Right lung (tissue), 10 donors: ENCODE measurements at places on chromosomes 4 and X. TPM values are rescaled to one million over a fixed set of nuclear protein-coding genes. Genes with fewer than 3 reads are reported as not detected.

Gene ATP8A1
- 42.7 TPM for polyA plus RNA-seq

Gene GABRQ
- 0.91 TPM for polyA plus RNA-seq

Gene CT55
- 0.13 TPM for polyA plus RNA-seq

Gene SULT1B1
- polyA plus RNA-seq, result 3.3 TPM

Gene AFF1
- 45.6 TPM for polyA plus RNA-seq

Gene SPOCK3
- polyA plus RNA-seq, result 0.85 TPM

Gene RTL3
- polyA plus RNA-seq, result not detected

Gene RENBP
- polyA plus RNA-seq, result 7.8 TPM

Gene TSPAN7
- 38.6 TPM for polyA plus RNA-seq

Gene S100P
- 2.4 TPM for polyA plus RNA-seq

Gene PLS3
- 212 TPM for polyA plus RNA-seq

Gene TRAPPC11
- polyA plus RNA-seq, result 50.5 TPM

- DNase-seq, result no peak
Observed at GRCh38 chrX:10939424-10939823, 171.7 kb upstream of the HCCS start.

- no peak for DNase-seq
Observed at GRCh38 chr4:174005422-174005821, 278.0 kb downstream of the FBXO8 start.

- DNase-seq, result no peak
Observed at GRCh38 chrX:33989936-33990335, 142.2 kb downstream of the FAM47A start.

GRCh38 chrX:50154429-50154828, 46.4 kb downstream of the AKAP4 start:
- no peak for DNase-seq

DNA sequence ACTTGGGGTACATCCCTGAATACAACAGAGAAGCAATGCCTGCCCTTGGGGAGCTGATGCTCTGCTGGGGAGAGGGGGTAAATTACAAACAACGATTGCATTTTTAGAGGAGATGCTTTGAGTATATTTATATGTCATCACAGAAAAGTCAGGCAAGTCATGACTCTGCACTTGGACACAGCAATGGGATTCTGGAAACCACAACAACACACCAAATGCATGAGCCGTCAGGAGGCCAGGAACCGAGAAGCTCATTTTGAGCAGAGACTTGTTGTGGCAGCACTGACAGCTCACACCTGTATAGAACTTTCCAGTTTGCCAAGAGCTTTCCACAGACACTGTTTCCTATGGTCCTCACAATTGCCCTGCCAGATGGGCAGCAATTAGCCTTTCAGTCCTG, 113.2 kb upstream of the RBPJ start:
- no peak for DNase-seq

DNA sequence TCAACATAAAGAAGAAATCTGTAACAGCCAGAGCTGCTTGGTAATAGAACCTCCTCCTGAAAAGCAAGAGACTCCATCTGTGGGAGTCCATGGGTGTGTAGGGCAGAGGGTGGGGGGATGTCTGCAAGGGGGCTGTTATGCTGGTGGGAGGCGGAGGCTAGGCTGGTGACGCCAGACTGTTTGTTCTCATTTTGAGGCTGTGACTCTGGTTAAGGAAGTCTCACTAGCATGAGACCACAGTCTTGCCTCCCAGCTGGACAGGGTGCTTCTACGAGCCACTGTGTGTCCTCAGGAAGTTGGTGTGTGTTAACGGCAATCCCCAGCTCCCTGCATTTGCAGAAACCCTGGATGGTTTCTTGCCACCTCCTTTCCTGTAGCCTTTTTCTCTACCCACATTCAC, 79.8 kb downstream of the NSUN7 start:
- no peak for DNase-seq

DNA sequence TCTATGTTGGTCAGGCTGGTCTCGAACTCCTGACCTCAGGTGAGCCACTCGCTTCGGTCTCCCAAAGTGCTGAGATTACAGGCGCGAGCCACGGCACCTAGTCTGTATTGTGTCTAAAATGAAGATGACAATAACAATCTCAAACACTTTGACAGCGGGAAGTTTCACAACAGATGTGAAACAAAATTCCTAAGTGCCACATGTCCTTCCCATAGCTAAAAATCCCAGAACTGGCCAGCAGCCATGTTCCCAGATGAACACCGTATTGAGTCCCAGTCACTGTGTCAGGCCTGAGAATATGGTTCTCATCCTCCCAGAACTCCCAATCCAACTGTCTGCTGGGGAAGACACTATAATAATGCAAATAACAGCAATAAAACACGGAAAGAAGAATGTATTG, 16.4 kb upstream of the KLHL8 start:
- DNase-seq, result no peak

DNA sequence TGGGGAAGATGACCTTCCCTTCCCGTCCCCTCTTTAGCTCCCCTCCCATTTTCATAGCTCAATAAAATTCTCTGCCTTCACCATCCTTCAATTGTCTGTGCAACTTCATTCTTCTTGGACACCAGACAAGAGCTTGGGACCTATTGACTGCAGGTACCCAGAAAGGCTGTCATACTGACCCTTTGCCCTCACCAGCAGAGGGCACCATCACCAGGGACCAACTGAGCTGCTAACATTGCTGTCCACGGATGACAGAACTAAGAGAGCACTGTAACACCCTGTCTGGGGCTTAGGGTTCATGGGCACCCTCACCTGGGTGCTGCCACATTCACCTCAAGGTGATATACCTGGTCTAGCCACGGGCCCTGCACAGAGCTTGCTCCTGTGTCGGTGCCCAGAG, 141.3 kb upstream of the VCX3B start:
- no peak for DNase-seq

- DNase-seq, result no peak
Observed at GRCh38 chrX:80181079-80181478, 166.5 kb downstream of the TBX22 start.

DNA sequence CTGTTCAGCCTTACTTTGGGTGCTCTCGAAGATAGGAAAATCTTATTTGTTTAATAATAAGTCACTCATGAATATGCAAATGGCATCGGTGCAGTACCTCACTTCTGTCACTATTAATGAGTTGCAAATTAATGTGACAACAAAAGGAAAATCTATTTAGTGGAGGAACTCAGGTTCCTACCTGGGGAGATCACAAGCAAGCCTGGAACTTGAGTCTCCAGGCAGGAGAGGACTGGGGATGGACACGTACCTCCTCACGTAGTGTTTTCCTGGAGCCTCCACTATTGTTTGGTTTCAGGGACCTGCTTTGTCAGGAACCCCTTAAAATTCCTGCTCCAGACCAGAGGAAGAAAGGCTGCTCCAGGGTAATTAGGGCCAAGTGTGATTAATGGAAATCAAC, 82.1 kb downstream of the BCOR start:
- DNase-seq, result no peak

DNA sequence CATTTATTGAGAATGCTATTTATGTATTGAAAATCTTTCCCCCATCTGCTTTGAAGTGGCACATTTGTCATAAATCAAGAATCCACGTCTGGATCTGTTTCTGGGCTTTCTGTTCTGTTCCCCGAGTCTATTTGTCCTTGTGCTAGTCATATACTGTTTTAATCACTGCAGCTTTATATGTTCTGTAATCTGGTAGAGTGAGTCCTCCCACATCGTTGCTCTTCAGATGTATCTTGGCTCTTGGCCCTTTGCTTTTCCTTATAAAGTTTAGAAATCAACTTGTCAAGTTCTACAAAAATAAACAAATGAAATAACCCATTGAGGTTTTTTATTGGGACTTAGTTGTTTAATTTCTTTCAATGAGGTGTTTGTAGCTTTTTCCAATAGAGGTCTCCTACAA, 29.0 kb downstream of the LONRF3 start:
- DNase-seq, result no peak

GRCh38 chr4:157634057-157634456, 413.5 kb downstream of the GRIA2 start:
- no peak for DNase-seq

DNA sequence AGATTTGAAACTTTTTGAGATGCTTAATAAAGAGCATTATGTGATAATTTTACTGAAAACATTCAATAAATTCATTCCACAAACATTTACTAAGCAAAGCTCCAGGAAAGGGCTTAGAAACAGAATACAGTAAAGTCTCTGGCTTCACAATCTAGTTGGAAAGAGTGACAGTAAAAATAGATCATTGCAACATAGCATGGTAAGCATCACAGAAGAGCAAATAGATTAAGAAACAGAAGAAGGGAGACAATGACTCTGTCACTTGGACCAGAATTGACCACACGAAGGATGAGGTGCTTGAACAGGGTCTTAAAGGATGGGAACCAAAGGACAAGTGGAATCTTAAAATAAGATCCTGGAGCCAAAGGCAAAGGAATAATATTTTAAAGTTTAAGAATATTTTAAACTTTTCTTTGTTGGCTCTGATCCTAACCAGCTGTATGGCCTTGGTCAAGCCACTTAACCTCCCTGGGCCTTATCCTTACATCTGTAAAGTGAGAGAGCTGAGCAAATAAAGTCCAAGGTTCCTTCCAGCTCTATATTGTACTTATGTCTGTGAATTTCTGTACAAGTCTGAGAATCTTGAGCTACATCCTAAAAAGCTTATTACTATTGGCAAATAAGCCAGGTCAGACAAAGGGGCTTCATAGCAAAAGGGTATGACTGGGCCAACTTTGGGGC, 33.9 kb downstream of the SEC24D start:
- DNase-seq, result no peak

DNA sequence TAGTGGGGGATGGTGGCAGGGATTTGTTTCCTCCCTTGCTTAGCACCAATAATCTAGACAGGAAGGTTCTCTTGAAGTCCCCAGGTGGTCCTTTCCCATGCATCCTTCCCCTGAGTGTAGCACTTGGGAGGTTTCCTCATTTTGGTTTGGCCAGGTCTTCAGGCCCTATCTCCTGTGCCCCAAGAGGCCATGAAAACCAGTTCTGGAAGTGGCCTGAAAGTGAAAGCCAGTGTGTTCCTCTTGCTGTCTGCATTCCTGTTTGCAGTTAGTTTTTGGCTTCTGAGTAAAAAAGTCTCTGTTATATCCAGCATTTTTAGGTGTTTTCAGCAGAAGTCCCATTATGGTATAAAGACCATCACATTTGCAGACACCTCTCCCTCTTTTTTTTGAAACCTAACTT, 59.5 kb downstream of the MTM1 start:
- no peak for DNase-seq

- DNase-seq, result peak; percentile 74
Observed at GRCh38 chr4:56871371-56871866, 36.3 kb upstream of the REST start.

DNA sequence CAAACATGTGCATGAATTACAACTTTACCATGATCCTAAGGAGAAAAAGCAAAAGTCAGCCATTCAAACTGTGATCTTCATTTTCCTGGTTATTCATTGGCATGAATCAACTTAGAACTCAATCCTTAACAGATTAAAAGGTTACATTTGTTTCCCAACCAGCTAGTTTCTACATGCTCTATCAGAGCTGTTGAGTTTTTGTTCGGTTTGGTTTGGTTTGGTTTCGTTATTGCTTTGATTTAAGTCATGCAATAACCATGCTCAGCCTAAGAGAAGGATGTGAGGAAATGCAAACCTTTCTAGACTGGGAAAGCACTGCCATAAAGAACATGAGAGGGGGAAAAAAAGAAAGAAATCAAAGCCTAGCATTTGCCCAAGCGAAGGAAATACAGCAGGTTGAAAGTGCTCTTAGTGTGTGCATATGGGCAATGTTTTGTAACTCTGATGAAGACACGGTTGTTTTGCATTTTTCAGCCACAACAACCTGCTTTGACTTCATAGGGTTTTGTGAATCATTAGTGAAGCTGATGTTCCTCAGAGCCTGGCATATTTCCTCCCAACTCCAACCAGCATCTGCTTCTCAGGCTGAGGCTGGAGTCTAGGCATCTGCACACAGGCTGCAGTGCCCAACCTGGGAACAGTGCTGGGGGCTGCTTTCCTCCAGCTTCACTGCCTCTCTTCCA, 234.3 kb downstream of the ZNF674 start:
- no peak for DNase-seq

GRCh38 chr4:108834166-108834834, 71.4 kb upstream of the ETNPPL start:
- DNase-seq, result no peak

- no peak for DNase-seq
Observed at GRCh38 chrX:119015407-119016237, 41.2 kb downstream of the LONRF3 start.

- no peak for DNase-seq
Observed at GRCh38 chr4:56424697-56425514, 10.5 kb downstream of the PPAT start.

- no peak for DNase-seq
Observed at GRCh38 chrX:12412561-12412960, 274.3 kb downstream of the FRMPD4 start.

GRCh38 chr4:69322055-69322454, 41.8 kb downstream of the UGT2B28 start:
- no peak for DNase-seq

DNA sequence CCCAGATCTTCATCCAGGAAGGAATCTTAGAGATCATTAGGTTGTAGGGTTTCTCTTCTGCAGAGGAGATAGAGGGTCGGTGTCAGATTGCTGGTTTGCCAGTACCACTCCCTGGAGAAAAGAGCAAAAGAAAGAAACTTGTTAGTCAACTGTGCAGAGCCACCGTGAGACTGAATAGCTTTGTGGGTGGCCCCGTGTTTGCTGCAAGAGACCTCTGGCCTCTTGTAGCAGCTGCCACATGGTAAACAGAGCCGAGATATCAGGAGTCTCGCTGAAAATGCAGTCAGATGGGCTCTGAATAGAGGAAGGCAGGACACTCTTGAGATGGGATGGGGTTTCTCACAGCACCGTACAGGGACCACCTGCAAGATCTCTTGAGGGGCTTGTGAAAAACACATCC, 149.7 kb downstream of the PTTG2 start:
- DNase-seq, result no peak

DNA sequence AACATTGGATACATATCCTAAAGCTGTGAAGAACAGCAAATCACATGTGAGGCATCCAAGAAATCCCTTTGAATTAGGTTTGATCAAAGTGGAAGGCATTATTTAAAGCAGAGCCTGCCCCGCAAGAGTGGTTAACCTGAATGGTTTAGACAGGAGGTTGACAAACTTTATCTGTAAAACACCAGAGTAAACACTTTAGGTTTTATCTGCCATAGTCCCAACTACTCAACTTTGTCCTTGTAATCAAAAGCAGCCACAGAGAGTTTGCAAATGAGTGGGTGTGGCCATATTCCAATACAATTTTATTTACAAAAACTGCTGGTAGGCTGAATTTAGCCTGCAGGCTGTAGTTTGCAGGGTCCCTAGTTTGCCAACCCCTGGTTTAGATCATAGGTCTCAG, 25.2 kb upstream of the FGFBP2 start:
- DNase-seq, result no peak

DNA sequence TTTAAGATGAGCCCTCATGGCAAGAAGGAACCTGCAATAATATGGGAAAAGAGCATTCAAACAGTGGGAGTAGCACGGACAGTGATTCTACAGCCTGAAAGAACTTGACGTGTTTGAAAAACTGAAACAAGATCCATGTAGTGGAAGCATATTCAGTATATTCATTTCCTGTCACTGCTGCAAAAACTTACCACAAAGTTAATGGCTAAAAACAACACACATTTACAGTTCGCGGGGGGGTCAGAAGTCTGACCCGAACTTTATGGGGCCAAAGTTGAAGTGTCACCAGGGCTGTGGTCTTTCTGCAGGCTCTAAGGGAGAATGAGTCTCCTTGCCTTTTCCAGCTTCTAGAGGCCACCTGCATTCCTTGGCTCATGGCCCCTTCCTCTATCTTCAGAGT, 52.6 kb upstream of the ARX start:
- no peak for DNase-seq

GRCh38 chrX:66200855-66201795, 37.1 kb downstream of the HEPH start:
- DNase-seq, result no peak

GRCh38 chr4:176875446-176875930, 82.8 kb upstream of the VEGFC start:
- no peak for DNase-seq

GRCh38 chr4:146981651-146982050, 36.0 kb upstream of the TTC29 start:
- DNase-seq, result no peak
